ENCODE measurements at places on chromosomes 7 and 10.

DNA sequence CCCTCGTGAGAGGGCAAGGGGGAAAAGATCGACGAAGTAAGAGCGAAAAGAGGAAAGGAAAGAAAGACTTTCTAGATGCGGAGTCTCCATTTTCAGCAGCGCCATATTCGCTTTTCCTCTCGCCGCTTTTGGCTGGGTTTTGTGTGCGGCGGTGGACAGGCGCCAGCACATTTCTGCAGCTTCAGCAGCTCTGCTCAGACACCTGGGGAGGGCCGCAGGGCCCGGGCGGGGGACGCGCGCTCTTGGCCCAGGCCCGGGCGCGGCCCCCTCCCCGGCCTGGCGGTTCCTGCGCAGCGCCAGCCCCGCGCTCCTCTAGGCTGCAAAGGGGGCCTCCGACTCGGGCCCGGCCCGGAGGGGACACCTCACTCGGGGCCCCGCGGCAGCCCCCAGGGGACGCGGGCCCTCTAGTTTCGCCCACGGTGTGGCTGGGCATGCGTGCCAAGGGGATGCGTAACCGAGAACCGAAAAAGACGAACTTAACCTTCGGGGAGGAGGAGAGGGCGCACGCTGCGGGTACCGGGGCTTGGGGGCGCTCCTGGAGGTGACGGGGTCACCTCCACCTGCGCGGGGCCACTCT lies 34.5 kb upstream of the EBLN1 start:
- DNase-seq = peak; percentile 34

DNA sequence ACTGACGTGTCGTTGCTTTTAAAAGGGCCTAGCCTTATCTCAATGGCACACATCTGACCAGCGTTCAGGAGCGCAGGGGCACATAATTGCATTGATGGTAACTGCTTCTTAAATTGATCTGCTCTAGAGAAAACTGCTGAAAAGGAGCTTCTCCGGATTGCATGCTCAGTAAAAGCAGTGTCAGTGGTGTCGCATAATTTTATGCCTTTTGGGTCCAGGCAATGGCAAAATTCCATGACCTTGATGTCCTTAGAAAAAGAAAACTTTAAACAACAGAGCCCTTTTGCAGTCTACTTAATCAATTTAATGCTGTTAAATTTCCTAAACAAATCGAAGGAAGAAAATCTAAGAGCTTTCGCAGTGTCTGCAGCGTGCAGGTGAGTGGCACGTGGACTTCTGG lies 75.7 kb downstream of the PTPRE start:
- no peak for DNase-seq

DNA sequence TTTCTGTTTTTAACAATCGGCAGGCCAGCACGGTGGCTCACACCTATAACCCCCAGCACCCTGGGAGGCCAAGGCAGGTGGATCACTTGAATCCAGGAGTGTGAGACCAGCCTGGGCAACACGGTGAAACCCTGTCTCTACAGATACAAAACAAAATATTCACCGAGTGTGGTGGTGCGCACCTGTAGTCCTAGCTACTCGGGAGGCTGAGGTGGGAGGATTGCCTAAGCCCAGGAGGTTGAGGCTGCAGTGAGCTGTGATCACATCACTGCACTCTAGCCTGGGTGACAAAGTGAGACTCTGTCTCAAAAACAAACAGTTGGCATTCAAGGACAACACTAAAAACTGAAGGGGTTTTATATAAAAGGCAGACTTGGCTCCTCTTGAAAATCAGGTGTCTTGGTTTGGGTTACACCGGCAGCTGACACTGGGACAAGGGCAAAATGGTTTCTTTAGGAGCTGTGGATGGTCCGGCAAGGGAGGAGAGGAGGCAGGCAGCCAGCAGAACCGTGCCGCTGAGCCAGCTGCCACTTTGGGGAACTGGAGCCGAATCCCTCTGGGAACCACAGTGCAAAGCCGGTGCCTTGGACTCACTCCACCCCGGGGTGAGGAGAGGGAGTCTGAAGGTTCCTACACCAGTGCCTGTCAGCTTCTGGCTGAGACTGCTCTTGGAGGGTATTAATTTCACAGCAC lies 52.6 kb downstream of the CHST3 start:
- DNase-seq = no peak

DNA sequence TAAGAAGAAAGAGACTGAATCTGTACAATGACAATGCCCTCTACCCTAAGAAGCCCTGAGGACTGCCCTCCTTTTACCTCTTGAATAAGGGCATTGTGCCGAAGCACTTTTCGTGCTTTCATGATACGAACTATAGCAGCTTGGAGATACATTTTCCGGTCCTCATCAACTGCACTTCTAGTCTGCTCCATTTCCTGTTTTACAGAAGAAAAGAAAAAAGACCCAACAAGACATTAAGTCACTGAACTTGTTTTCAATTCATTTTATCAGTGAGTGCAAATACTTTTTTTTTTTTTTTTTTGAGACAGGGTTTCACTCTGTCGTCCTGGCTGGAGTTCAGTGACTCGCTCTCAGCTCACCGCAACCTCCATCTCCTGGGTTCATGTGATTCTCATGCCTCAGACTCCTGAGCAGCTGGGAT lies 78.4 kb downstream of the CUL2 start:
- DNase-seq = peak; percentile 24

DNA sequence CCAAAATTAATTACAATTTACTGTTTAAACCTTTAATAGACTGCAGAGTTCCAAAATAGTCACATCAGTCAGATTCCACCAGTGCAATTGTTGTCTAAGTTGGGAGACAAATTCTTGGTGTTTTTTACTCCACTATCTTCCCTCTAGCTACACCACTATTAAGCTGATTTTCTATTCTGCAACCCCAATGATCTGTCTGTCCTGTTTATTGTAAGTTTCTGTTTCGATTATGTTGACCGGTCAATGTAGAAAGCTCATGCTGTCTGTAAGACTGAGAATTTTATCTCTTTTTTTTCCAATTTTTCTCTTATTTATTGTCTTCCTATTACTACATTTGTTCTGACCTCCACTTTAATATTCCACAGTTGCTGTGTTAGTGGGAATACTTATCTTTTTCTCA lies 557.5 kb downstream of the SH2D4B start:
- DNase-seq = no peak

DNA sequence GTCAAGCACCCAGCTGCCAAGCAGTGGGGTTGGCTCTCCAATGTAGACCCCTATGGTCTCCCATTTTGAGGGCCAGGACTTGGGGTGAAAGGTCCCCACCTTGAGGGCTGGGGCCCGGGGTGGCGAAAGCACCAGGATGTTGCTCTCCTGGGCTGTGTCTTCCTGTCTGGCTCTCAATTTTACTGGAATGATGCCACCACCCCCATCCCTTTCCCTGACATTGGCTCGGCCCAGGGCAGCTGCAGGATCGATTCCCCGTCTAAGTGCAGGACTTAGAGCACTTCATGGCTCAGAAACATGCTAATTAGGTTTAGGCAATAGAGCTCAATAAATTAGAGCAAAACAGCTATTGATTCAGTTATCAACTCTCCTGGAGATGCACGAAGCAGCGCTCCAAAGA lies 27.0 kb upstream of the HSPA12A start:
- DNase-seq = no peak

DNA sequence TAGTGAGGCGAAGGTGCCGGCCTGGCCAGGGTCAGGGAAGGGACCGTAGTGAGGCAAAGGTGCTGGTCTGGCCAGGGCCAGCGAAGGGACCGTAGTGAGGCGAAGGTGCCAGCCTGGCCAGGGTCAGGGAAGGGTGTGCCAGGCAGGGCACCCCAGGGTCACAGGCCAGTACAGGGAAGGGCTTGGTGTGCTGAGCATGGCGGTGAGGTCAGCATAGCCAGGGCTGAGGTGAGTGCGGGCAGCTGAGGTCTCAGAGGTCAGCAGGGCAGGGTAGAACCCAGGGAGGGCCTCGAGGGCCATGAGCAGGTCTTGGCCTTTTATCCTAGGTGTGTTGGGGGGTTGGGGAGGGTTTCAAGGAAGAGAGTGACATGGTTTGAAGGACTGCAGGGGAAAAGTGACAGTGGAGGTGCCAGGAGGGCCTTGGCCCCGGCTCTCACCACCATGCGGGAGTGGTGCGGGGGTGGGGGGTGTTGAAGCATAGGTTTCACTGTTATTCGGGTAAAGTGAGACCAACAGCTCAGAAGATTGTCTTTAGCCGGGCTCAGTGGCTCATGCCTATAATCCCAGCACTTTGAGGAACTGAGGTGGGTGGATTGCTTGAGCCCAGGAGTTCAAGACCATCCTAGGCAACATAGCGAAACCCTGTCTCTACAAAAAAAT lies 93.3 kb downstream of the CHST15 start:
- no peak for DNase-seq

- DNase-seq = no peak
These were observed 11.1 kb downstream of the SLC16A12 start for GRCh38 chr10:89524279-89524678.

DNA sequence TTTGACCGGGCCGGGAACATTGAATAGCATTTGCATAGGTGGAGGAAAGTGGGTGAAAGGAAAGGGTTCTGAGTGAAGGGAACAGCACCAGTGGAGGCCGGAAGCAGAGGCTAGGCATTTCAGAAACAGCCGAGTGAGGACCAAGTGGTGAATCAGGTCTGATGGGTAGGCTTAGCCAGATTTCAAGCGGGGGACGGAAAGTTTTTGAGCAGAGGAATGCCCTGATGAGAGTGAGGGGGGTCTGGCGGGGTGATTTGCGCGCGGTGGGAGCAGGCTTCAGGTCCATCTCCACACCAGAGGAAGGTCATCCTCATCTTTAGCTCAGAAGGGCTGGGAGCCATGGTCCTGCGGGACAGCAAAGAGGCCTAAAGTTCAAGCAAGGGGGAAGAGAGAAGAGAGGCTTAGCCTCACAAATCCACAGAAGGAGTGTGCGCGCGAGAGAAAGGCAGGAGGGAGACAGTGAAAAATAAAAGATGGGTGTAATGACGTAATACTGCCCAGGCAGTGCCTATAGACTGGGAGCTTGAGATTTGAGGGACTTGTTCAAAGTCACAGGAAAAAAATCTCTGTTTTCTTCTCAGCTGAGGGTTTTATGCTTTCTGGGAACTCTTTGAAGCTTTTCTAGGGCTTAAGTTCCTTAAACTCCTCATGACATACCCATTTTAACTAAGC lies 1.0 kb upstream of the DENND2A start:
- no peak for DNase-seq

DNA sequence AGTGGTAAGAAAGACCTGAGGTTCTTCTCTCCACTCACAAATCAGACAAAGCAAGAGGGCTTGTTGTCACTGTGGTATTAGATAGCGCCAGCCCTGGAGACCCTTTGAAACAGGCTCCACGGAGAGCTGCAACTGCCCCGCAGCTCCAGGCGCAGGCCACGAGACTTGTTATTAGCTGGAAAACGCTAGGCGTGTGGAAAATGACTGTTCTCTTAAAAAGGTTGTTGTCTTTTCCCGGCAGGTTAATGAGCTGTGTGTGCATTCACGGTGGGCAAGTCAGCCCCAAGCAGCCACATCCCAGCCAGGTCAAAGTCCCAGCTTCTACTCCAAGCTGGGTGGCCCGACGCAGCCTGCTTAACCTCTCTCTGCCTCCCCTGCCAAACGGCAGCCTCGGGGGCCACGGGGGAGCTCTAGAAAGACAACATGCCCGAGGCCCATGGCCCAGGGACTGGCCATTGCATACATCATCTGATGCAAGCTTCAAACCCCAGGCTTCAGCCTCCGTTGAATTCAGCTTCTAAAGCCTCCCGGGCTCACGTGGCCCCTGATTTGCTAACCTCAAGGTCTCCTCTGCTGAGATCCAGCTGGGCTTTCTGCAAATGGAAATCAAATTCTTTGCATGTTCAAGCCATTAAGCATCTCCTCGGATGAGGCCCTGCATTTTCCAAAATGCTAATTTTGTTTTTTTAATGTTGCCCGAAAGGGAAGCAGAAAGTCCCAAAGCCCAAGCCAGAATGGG lies 61.3 kb upstream of the DNAAF5 start:
- peak; percentile 78 for DNase-seq

- DNase-seq = no peak
These were observed 13.2 kb upstream of the FAM107B start for GRCh38 chr10:14787938-14788337.

GRCh38 chr10:130900441-130901160 lies 410.9 kb downstream of the TCERG1L start:
- no peak for DNase-seq

GRCh38 chr7:41763626-41764025 lies 60.7 kb upstream of the INHBA start:
- no peak for DNase-seq

DNA sequence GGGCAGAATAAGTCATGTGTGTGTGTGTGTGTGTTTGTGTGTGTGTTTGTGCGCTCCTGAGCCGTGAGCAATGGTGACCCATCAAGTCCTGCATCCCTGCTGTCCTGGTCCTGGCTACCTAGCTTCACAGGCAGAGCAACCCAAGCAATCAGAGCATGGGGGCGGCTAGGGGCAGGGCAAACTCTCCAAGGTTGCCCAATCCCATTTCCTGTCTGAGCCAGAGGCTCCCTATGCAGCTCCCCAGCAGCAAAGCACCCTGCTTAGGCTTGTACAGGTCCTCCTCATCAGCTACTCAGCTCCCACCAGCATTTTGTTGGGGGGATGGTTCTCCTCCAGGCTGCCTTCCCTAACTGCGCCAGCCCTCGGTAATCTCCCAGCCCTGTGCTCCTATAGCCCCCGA lies 31.1 kb upstream of the CRHR2 start:
- peak; percentile 15 for DNase-seq

DNA sequence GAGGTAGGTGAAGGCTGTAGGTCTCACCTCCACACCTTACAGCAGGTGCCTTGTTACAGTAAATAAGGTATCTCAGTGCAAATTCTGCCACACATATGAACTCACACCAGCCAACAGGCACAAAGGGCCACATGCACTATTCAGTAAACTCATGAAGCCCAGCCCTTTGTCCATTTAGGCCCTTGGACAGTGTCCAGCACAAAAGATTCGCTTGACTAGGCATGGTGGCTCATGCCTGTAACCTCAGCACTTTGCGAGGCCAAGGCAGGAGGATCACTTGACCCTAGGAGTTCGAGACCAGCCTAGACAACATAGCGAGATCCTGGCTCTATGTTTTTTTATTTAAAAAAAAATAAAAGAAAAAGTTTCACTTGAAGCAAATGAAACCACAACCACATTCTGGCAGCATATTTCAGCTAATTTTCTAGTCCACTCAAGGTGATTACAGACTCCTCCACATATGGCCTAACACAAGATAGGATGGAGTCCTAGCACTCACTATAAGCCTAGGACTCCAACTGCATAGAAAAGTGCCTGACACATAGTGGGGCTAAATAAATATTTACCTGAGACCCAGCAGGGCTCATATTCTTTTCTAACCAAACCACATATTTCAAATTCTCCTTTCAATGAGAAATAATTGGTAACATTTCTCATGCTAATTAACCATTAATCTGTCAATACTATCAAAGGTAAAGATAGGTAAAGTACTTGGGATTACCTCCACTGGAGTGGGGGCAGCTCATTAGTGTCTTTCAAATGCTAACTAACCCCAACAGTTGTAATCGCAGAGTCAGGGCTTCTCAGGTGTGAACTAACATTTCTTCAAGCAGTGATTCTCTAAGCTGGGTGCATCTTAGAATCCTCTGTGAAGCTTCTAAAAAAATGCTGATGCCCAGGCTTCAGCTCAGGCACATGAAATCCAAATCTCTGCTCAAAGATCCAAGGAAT lies 4.5 kb upstream of the ANKRD1 start:
- no peak for DNase-seq

GRCh38 chr10:114822444-114823076 lies 980 bp downstream of the FHIP2A start:
- peak; percentile 61 for DNase-seq

- DNase-seq = no peak
These were observed 998.3 kb upstream of the MBL2 start for GRCh38 chr10:53770903-53771302.

GRCh38 chr7:46291601-46292150 lies 370.6 kb upstream of the IGFBP3 start:
- peak; percentile 44 for DNase-seq

GRCh38 chr7:114086537-114086913 lies 167.7 kb upstream of the PPP1R3A start:
- DNase-seq = no peak

GRCh38 chr10:61142987-61143386 lies 199.0 kb upstream of the RHOBTB1 start:
- no peak for DNase-seq
